ENCODE measurements at places on chromosomes 11 and 22.

DNA sequence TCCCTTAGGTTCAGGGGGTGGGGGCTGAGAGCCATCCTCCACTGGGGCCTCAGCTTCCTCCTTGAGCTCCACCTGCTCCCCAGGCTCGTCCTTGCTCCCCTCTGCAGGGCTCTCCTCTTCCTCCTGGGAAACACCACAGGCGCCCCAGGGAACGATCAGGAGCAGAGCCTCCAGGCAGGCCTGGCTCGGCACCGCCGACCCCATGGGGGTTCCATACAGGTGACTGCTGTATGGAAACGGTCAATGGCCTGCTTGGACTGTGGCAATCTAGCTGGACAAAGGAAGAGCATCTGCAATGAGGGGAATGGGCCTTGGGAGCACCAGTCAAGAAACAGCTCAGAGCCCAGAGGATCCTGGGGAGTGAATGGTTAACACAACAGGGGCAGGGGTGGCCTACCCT lies 7.9 kb downstream of the HYOU1 start:
- DNase-seq, result no peak

DNA sequence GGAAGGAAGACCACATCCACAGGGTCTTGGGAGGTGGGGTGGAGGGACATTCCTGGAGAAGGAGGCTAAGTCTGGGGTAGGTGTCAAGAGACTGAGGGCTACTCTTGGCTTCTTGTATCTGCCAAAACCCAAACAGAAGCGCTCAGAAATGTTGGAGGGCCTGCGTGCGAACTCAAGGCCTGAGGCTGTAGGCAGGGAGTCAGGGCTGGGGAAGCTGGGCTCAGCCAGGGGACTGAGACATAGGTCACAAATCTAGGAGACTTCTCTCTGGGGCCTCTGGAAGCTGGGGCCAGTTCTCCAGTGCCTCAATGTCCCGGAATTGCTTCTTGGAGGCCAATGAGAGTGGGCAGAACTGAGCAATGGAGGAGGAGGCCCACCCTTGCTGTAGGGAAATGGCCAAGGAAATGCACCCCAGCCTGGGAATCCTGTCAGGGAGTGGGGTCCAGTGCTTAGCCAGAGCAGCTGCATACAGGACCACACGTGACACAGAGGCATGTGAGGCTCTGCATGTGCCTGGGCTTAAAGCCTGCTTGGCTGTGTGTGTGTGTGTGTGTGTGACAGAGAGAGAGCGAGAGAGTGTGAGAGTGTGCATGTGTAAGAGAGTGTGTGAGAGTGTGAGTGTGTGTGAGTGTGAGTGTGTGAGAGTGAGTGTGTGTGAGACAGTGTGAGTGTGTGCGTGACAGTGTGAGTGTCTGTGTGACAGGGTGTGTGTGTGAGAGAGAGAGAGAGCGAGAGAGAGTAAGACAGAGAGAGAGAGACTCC lies 141.3 kb downstream of the ST3GAL4 start:
- no peak for DNase-seq

DNA sequence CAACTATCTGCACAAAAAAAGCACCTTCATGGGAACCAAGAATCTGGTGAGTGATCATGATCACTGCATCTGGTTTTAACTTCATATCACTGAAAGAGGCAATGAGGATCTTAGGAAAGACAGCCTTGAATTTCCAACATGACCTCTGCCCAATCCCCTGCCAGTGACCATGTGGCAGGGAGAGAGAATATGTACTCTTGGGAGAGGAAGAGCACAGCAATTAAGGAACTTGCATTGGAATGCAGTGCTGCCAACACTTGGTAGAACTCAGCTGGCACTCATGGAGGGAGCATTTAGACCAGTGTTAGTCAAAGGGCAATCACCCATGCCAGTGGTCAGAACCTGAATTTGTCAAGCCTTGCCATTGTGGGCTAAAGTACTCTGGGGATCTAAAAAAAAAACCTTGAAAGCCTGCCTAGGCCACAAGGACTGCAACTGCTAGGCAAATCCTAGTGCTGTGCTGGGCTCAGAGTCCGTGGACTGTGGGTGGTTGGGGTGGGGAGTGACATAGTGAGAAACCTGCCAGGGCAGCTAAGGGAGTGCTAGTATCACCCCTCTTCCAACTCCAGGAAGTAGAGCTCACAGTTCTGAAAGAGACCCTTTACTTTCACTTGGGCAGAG lies 23.1 kb downstream of the JRKL start:
- DNase-seq, result no peak

DNA sequence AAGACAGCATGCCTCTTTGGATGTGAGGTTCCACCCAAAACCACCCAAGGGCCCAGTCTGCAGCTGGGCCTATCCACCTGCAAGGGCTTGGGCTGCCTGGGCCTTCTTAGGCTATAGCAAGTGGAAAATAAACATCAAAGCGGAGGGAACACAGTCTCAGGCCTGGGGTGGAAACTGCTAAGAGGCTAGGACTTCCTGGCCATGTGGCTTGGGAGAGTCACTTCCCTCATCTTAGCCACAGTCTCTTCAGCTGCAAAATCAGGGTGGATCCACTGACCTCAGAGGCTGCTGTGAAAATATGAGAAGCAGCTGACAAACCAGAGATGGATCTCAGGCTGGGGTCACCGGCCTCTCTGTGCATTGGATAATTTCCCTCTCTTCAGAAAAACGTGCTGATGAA lies 30.6 kb upstream of the TFIP11 start:
- DNase-seq, result no peak

GRCh38 chr11:61963282-61964057 lies 4.0 kb downstream of the FTH1 start:
- DNase-seq, result no peak

DNA sequence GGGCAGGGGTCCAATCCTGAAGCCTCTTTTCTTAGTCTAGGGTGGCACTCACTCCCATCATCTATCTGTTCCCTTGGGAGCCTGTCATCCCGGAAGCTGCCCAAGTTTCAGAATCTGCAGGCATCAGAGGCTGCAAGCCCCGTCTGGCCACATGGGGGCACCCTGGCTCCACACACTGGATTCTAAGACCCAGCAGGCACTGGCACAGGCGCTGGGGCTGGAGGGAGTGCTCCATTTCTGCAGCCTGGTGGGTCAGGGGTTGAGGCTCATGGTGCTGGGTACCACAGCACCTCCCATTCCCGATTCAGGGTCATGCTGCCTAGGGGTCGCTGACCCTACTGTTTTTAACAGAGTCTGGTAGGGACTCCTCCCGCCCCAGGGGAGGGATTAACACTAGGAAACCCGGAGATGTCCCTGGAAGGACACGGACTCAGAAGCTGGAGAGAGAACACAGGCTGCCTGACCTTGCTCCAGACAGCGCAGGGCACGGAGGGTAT lies 243.9 kb upstream of the SYN3 start:
- DNase-seq, result peak; percentile 6

GRCh38 chr22:18952022-18952421 lies 15.9 kb upstream of the PRODH start:
- DNase-seq, result no peak

DNA sequence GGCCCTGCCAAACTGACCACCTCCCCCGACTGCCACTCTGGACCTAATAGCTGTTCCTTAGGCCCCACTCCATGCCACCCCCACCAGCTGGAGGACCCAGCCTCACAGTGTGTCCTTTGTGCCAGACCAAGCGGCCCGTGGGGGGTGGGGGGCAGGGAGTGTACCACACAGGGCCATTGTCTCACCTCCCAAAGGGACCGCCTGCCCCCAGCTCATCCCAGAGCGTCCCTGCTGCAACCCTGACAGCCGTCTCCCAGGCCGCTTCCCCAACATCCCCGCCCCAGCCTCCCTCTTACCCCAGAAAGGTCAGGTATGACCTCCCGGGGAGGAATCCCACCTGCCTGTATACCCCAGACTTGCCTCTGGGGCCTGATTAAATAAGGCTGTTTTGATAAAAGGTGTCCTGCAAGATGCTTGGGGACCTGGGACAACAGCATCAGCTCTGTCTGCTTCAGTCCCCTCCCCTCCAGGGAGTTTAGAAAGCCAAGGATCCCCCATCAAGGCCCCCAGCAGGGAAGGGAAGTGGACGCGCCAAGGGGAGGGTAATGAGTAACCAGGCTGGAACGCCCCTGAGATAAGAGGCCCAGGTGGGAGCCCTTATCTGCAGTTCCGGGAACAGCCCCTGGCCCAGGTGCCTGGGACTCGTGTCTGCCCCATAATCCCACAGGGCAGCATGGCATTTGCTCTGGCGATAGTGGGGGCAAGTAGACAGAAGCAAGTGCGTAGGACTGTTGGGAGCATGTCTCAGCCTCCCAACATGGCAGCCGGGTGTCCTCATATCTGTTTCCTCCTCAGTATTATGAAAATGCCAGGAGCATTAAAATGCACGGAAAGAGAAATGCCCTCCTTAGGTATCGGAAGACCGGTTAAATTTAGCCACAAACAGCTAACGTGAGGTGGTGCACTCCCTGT lies 9.0 kb downstream of the CDC42EP1 start:
- DNase-seq, result peak; percentile 41

DNA sequence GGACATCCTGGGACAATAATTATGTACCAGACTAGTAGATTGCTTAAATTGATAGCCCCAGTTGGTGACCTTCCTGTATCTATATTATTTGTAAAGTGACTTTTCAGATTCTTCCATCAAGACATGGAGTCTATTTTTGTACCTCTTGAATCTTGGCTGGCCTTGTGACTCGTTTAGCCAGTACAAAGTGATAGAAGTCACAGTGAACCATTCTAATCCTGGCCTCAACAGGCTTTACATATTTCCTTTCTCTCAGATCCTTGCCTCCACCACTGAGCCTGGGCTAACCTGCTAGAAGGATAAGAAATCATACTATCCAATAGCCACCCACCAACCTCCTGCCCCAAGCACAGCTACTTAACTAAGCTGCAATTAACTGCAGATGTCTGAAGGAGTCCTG lies 37.5 kb upstream of the SLC6A5 start:
- no peak for DNase-seq

- DNase-seq, result no peak
These were observed 47.9 kb upstream of the ARHGAP42 start for GRCh38 chr11:100639140-100639539.

- DNase-seq, result no peak
These were observed 34.3 kb upstream of the GAL start for GRCh38 chr11:68649851-68650555.

DNA sequence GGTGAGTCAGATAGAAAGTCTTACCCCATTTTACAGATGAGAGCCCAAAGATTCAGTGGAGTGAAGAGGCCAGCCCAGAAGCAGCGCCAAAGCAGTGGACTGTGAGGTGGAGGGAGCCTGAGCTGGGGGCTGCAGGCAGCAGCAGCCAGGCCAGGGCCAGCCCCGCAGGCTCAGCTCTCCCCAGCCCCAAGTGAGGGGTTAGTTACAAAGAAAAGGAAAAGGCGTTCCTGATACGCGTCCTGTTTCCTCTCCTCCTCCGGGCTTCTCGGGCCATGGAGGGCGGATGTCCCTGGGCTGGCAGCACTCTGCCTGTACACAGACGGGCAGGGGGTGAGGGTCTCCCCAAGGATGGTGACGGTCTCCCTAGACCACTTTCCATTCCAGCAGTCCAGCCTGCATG lies 44.9 kb downstream of the ARRB1 start:
- no peak for DNase-seq

DNA sequence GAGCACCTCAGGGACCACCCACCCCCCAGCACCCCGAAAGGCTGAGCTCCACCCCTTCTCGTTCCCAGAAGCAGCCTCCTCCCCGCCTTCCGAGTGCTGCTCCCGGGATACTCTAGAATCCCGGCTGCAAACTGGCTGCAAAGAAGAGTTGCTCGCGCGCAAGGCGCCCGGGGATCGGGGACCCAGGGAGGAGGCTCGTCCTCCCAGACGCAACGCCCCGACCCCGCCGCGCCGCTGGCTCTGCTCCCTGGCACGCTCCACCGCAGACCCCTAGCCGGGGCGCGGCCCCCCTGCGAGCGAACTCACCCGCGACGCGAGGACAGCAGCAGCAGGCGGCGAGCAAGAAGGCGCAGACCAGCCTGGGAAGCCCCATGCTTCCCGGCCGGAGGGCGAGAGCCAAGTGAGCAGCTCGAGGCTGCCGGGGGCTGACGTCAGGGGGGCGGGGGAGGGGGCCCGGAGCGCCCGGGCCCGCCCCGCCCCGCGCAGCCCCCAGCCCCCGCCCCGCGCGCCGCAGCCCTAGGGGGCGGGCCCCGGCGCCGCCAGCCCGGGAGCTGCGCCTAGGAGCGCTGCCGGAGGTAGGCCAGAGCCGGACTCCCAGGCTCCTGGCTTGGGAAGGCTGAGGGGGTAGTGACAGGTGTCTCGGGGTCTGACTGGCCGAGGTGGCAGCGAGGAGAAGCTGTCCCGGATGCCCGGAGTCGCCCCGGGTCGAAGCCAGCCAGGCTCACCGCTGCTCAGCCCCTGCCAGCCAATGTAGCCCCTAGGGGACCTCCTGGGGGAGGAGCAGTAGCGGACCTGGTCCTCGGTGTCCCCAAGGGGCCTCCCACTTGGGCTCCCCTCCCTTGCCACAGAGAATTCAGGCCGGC lies at the start of gene MCAM:
Gene MCAM (minus strand): TSS at position 402 of the 863 bp plus-strand sequence. CDS start 29 bp downstream, at position 373.
- DNase-seq, result no peak

- no peak for DNase-seq
These were observed 14.5 kb downstream of the SHANK2 start for GRCh38 chr11:71237853-71238252.

- DNase-seq, result no peak
These were observed 1128.8 kb upstream of the CCDC90B start for GRCh38 chr11:84414920-84415319.

DNA sequence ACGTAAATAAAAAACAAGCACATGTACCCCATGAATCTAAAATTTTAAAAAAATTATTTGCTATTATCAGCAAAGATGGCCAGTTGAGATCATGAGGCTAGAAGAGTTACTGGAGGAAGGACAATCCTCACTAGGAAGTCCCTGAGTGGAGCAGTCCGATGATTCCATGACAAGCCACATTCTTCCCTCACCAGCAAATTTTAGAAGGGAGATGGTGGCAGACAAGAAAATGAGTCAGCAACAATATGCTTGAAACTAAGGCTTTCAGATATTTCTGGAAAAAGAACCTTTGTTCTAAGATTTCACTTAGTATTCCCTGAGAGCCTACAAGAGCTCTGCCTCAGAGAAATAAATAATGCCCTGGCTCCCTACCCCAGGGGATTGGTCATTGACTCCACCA lies 34.9 kb downstream of the P4HA3 start:
- no peak for DNase-seq

Measured in NCI-H226 (cell line).